Bronchial epithelial cell (primary cell): ENCODE measurements at places on chromosomes 16 and 17.
A peak's percentile ranks its signal among the peaks of the same experiment; 100 is the strongest.

DNA sequence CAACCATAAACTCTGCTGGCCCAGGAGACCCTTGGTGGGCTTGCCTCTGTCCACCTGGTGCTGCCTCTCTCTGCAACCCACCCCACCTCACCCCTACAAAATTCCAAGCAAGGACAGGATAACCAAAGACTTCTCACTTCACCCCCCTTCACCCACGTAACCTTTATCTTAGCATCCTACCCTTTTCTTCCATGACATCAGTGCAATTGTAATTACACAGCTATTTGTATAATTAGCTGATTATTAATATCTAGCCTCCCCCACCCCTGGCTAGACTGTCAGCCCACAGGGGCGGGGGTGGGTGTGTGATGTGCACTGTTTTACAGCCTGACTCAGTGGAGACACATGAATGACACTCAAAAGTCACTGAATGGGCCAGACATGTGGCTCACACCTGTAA is 262.2 kb downstream of the MRTFB start:
- DNase-seq = no peak

DNA sequence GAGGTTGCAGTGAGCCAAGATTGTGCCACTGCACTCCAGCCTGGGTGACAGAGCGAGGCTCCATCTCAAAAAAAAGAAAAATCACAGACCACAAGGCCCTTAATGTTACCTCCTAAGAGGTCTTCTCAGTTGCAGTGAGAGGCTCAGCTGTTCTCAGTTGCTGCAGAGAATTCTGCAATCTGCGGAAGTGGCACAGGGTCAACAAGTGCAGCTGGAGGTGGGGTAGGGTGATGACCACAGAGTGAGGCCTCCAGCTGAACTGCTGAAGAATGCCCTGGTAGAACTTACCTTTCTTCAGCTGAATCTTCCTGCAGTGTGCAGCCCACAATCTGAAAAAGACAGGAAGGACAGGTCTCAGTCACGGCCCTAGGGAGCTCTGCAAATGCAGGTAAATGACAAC is 26.3 kb downstream of the CNTNAP1 start:
- no peak for DNase-seq

GRCh38 chr17:6555331-6556120 is 829 bp downstream of the PITPNM3 start:
- peak; percentile 73 for DNase-seq

DNA sequence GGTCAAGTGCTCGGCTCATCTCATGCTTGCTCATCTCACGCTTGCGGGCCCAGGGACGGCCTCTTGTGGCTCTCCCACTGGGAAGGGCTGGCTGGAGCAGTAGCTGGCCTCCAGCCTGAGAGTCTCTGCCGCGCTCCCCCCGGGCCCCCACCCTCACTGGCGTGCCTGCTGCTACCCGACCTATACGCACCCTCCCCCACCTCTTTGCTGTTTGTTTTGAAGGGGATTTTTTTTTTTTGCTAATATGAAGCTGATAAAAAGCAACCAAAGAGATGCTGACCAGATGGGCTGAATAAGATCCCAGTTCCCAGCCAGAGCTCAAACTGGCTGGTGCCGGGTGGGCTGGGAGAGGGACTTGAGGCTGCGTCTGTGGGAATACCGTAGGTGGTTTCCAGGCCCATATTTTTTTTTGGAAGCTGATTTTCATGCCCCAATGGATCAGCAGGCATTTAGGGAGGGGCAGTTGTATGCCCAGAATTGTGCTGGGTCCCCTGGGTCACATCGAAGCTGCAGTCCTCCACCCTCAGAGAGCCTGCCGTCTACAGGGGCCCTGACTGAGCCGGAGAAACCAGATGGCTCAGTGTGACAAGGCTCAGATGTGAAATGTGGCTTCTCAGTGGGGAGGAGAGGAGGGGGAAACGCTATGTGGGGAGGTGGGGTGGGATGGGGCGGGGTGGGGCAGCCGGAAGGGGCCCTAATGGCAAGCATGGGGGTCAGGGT is 115.0 kb downstream of the RAP1GAP2 start:
- DNase-seq = no peak

GRCh38 chr17:8923762-8924161 is 41.7 kb downstream of the PIK3R5 start:
- no peak for DNase-seq

DNA sequence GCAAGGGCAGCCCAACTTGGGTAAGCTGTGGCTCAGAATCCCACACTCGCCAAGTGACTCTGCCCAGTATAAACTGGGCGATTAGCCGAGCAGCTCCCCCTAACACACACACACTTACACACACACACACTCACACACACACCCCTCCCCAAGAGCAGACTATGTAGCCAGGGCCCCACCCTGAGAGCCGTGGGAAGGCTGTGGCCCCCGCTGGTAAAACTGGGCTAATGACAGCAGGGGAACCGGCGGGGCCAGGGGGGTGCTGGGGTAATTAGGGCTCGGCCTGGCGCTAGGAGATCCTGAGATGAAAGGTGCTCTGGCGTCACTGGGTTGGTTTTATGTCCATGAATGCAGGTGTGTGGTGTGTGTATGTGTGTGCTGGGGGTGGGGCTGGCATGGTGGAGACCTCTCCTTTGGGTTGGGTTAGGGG is 1.1 kb upstream of the THRA start:
- DNase-seq = no peak
